GM13976 (cell line): ENCODE measurements at places on chromosomes 11 and 22.

- no peak for DNase-seq
Observed at GRCh38 chr11:81246941-81247340, 1486.7 kb downstream of the FAM181B start.

DNA sequence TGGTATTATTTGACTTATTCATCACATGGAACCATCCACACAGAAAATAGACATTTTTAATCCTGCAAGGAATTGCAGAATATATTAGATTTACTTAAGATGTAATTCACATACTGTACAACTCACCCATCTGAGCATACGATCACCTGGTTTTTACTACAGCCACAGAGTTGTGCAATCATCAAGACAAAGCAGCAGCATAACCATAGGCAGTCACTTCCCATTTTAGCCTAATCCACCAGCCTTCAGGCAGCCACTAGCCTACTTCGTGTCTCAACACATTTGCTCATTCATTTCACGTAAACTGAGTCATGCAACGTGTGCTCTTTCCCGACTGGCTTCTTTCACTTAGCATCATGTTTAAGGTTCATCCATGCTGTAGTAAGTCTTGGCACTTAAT, 23.0 kb downstream of the PIWIL3 start:
- DNase-seq = no peak

GRCh38 chr11:61035526-61035835, 64.0 kb downstream of the CD6 start:
- DNase-seq = no peak

DNA sequence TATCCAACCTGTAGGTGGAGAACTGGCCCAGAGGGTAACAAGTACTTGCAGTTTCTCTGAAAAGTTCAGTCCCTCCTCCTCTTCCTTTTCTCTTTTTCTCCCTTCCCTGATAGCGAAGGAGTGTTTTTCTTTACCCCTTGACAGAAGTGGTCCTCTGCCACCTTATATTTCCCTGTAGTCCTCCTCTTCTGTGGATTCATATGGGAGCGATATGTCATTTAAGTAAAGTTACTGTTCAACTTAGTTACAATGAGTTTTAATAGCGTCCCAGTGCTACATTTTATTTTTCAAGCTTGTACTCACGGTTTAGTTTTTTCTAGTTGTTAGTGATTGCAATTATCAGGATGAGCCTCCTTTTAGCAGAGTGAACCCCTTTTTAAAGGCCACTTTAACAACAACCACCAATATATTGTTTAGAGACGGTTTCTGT, 1.4 kb downstream of the PCF11 start:
- DNase-seq = no peak
